Stimulated activated CD8-positive, alpha-beta memory T cell treated with anti-CD3 and anti-CD28 coated beads, Interleukin-4, amount 100 ng/mL, for 1 hour (primary cell): ENCODE measurements at places on chromosomes 7 and 10.

DNA sequence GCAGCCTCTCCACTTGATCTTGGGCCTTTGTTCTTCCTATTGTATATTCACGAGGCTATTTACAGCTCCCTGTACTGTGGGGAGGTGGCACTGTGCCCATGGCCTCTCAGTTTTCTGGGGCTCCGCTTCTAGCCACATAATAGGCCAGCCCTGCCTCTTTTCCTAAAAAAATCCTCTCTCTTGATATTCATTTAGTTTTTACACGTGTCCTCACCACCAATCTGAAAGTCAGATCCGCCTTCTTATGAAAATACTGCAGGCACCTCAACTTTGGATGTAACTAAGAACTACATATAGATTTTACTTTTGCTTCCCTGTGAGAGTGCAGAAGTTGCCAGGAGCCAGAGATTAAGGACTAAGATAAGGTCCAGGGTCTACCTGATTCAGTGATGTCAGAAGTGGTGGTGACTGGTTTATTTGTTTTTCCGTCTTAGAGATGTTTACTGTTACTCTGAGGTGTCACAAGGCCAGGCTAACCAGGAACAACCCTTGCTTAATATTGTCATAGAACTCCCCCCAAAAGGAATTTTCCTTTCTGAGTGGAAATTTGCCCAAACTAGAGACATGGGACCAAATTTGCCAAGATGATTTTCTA lies 7.8 kb downstream of the BAMBI start:
- no peak for DNase-seq

GRCh38 chr7:30851651-30852307 lies 59.9 kb upstream of the AQP1 start:
- no peak for DNase-seq

GRCh38 chr7:132065193-132065988 lies 509.0 kb upstream of the PODXL start:
- DNase-seq: no peak

DNA sequence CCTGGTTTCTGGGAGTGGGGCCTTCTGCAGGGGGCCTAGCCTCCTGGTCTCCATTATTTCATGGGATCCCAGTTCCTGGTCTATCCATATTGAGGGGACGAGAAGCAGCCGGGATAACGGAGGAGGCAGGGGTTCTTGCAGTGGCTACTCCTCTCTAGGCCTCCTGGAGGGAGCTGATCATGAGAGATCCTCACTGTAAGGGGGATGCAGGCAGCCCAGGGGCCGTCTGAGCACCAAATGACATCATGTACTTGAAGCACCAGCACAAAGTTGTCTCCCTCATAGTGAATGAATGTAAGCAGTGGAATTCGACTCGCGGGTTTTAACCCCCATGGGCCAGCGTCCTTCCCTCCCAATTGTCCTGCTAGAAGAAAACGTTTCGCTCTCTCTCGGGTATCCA lies 964 bp upstream of the ADCY1 start:
- DNase-seq: no peak

DNA sequence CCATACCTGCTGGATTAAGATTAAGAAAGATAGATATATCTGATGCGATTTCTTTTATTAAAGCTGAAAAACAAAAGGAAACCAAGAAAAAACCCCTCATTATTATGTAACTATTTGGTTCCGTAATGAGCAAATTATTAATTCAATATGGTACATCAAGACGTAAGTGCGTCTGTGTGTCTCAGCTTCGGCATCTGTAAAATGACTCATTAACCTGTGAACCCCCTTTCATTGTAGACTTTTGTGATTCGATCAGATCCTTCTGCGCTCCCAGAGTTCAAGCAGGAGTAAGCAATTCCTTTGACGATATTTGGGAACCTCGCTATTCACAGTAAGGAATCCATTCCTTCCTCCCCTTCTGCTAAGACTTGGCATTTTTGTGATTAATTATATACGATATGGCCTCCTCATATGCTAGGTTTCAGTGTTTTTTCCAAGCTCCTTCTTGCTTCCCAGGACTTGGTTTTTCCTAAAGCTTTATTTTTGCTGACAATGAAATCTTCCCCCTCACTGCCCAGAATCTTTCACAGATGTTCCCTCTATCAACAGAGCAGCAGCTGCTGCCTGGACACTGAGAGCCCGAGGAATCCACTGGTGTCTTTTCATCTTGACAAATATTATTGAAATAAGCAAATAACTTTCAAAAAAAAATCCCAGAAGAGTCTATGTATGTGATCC lies 171.7 kb upstream of the CELF2 start:
- no peak for DNase-seq

DNA sequence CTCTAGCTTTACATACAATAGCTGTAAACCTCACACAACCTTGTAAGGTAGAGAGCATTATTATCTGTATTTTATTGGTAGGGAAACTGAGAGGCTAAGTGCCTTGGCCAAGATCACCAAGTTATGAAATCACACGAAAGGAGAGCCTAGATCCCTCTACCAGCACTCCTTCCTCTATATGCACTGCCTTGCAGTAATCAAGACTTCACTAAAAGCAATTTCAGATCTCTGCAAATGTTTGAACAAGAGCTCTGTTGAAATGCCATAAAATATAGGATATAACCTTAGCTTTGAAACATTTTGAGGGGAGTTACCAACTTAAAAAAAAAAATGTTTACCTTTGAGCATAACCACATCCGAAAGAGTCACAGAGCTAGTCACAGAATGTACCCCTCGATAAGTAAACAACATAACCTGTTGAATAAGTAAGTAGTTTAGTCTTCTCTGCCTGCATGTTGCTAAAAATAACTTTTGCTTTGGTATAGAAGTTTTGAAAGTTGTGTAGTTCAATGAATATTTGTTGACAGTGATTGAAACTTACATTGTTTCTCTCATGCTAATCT lies 709.4 kb downstream of the AUTS2 start:
- DNase-seq: no peak

- no peak for DNase-seq
Observed at GRCh38 chr10:129728905-129729795, 234.9 kb downstream of the EBF3 start.

DNA sequence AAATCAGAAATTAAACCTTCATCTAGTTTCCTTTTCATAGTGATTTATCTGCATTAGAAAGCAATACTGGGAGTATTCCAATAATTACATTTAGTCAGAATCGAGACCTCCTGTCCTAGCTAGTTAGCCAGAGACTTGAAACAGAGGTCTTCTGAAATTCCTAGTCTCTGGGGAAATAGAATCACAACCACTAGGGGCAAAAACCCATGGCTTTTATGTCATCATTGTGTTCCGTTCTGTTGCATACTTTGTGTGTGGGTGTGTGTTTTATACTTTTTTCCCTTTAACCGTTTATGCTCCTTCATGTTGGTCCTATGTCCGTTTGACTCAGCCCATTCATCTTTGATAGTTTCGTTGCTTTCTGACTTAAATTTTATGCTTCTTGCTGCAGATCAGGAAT lies 79.8 kb downstream of the RALA start:
- no peak for DNase-seq
